Central memory CD4-positive, alpha-beta T cell (primary cell): ENCODE measurements at places on chromosomes 2 and 18.

DNA sequence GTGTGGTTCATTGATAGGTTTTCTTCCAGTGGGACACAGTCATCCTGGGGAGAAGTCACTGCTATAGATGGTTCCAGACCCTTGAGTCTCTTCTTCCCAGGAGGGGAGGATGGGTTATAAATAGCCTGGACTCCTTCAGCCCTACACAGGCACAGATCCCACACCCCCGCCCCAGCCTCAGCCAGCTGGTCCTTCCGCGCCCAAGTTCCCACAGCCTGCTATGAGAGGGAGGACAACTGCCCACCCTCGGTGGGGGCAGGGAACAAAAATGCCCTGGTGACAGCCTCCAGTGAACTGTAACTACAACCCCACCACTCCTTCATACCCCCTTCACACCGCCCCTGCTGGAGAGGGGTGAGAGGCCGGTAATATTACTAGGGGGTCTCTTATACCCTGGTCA, 3.2 kb downstream of the ZBTB7C start:
- DNase-seq: no peak

- DNase-seq: no peak
Observed at GRCh38 chr2:62014102-62014501, 108.6 kb downstream of the COMMD1 start.

DNA sequence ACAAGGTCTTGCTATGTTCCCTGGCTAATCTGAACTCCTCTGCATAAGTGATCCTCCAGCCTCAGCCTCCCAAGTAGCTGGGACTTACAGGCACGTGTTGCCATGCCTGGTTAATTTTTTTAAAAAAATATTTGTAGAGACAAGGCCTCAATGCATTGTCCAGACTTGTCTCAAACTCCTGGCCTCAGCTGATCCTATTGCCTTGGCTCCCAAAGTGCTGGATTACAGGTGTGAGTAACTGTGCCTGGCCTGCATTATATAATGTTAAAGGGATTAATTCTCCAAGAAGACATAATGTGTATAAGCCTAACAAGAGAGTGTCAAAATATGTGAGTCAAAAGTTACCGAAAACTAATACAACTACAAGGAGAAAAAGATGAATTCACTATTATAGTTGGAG, 32.2 kb downstream of the BUB1 start:
- no peak for DNase-seq

- no peak for DNase-seq
Observed at GRCh38 chr2:189363559-189363958, 77.7 kb upstream of the WDR75 start.

DNA sequence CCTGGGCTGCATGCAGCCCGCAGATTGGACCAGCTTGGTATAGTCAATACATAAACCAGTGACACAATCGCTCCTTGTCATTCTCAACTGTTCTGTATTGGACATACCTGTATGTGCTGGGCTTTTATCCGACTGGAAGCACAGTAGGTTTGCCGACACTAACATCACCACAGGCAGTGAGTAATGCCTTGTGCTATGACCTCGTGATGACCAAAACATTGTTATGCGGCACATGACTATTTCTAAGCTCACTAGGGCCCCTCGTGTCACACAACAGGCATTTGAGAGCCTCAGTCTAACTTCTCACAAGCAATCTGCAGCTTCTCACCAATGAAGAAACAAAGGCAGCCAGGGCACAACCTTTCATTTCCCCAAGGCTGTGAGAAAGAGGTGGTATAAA, 320.8 kb downstream of the AFF3 start:
- DNase-seq: no peak

GRCh38 chr2:127454595-127455565, 36.7 kb downstream of the PROC start:
- no peak for DNase-seq

DNA sequence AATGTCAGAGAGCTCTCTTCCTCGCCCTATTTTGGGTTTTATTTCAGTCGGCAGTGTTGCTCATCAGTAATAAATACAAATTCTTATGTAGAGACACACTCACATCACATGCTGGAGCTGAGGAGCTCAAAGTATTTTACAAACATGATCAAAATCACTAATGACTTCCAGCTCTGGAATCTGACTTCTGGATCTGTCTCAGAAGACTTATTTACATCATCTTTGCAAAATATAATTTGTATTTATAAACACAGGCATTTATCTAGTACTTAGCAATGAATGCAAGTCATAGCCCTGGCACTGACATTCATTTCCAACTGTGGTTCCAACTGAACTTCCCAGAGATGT, 327.1 kb downstream of the NCKAP5 start:
- DNase-seq: no peak

DNA sequence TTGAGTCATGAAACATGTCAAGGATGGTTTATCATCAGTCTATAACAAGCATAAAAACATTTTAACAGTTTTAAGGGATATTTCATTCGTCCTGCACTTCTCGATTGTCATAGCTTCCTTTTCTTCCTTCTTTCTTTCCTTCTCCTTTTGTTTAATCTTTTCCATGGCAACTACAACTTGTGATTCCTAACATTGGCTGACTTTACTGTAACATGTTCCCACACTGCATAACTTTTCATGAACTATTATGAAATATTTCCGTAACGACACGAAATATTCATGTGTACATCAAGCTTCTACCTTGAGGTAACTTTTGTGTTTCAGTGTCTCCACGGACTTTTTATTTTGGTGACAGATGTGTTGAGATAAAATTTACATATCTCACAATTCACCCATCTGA, 134.4 kb downstream of the ACTR3 start:
- no peak for DNase-seq

DNA sequence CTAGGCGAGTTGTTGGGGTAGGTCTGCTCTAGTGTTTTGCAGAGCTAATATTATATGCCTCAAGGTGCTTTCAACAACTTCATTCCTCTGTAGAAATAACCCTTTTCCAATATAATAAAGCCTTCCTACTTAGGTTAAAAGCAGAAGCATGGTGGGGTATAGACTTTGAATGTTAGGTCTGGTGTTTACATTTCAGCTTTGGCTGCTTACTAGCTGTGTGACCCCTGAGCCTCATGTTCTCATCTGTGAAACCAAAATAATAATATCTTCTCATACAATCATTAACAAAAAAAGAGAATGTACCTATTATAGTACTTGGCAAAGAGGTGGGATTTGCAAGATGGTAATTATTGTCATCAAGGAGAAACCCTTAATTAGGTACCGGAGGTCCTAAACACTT, 386.6 kb downstream of the NBAS start:
- DNase-seq: no peak

DNA sequence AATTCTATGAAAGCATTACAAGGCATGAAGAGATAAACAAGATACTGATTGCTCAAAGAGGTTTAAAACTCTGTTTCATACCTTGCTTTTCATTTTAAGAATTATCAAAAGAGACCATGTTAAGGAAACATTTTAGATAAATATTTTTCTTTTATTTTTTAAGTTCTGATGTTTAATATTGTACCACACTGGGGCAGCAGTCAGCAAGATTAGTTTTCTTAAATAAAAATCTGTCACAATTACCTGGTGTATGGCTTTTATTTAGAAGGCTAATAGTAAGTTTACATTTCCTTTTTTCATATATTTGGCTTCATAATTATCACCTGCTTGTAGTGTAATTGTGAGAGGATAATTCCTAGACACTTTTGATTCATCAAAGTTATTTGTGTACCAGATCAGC, 46.4 kb downstream of the ZNF804A start:
- DNase-seq: no peak

GRCh38 chr2:129237966-129238725, 741.3 kb upstream of the RAB6C start:
- no peak for DNase-seq

GRCh38 chr2:185291035-185291647, 447.5 kb upstream of the FSIP2 start:
- DNase-seq: no peak

DNA sequence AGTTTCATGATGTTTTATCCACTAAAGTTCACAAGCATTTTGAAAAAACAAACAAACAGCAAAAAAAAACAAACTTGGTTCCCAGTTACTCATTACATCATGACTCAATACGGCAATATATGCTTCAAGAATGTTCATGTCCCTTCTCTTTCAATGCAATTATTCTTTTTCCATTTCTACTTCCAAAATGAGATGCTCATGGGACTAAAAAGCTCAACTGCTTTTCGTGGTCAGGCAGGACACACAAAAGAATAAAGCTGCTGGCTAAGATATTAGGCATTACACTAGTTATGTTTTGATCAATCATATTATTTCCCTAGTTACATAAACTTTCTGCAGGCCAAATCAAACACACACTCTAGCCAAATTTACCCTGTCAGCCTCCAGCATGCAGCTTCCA, 301.3 kb downstream of the EPHA4 start:
- DNase-seq: no peak

GRCh38 chr2:135839713-135840112, 2.7 kb upstream of the LCT start:
- DNase-seq: no peak

GRCh38 chr2:31337860-31338259, 76.7 kb downstream of the XDH start:
- no peak for DNase-seq

DNA sequence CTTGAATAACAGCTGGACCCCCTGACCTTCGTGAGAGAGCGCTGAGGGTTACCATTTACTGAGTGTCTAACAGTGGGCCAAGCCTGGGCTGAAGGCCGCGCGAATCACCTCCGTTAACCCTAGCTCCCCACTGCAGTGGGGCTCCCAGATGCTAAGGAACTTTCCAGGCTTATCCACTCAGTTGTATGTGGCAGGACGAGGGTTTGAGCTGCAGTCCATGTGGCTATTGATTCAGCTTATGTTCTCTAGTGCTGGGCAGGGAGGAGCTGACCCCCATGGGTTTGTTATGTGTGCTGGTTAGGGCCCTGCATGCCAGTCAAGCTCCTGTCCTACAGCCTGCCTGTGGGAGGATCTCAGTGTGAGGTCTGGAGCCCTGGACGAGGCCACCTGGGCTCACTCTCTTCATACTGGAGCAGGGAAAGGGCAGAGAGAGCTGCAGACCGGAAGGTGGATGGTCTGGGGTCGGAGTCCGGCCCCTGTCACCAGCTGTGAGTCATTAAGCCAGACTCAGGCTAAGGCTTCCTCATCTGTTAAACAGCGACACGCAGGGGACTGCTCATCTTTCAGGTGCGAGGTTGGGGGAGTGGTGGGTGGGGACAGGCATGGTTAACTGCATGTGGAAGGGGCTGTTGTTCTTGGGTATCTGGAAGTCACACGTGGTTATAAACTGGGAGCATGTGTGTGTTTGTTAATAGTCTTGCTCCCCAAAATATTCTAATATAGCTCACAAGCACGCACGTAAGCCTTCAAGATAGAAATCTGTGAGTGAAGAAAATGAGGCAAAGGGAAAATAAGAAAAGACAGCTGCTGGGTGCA, 6.6 kb downstream of the PSD4 start:
- DNase-seq: no peak

GRCh38 chr18:45751766-45752165, 27.8 kb downstream of the SLC14A1 start:
- no peak for DNase-seq

GRCh38 chr2:197888321-197888720, 83.9 kb downstream of the PLCL1 start:
- DNase-seq: no peak

GRCh38 chr2:222554517-222554916, 101.4 kb downstream of the FARSB start:
- DNase-seq: no peak

DNA sequence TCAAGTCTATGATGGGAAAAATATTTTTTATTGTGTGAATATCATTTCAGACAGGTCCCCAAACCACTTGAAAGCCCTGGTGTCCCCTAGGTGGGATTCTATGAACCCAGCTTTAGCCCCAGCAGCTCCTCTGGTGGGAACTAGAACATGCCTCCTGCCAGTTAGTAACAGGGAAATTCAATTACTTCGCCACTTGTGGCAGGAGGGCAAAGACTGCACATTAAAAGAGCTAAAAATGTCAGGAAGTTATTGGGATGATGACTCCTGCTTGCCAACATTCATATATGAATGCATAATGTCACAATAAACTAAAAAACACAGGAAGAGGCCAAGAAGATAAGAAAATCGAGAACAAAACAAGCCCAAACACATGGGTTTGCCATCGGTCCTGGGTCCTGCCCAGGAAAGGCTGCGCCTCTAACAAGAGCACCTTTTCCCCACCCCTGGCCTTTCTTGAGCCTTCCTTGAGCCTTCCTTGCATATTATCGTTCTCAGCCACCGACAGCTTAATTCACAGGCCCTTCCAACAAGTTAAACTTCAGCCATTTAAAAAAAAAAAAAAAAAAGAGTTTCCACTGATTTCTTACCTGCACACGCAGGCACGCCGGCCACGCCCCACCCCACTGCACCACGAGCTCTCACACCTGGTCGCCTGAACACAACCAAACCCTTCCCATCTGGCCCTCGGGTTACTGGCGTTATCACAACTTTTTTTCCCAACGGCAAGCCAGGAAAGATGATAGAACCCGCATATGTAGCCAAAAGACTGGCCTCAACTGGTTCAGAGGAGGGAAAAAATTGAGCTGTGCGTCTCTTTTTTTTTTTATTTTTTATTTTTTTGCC, 23.4 kb downstream of the BCL11A start:
- no peak for DNase-seq

- DNase-seq: no peak
Observed at GRCh38 chr18:44685296-44685695, 4.6 kb downstream of the SETBP1 start.

GRCh38 chr2:126858991-126859390, 39.7 kb upstream of the TEX51 start:
- no peak for DNase-seq

DNA sequence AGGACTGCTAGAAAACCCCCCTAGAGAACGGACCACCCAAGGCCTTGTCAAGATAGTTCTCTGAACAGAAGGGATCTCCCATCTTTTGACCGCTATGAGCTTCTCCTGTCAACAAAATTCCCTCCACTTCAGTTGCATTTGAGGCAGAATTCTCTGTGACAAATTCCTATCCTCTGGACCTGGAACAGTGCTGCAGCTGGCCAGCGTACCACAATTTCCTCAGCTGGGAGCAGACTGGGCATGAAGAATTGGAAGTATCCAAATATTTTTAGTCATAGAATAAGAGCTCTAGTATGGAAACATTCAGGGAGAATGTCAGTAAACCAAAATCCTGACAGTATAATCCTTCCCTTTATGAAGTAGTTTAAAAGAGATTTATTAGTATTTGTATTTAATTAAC, 147.1 kb upstream of the BOD1L2 start:
- DNase-seq: no peak
